ENCODE measurements at places on chromosomes 2 and 18.

DNA sequence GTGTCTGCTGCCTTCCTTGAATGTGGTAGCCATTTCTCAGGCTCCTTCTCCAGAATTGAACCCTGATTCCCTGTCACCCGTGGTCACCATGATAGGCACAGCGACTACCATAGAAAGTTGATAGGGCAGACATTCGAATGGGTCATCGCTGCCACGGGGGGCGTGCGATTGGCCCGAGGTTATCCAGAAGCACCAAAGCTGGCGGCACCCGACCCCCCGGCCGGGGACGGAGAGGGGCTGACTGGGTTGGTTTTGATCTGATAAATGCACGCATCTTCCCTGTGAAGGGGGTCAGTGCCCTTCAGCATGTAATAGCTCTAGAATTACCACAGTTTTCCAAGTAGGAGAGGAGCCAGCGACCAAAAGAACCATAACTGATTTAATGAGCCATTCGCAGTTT, 94.0 kb upstream of the ANKRD30BL start:
- DNase-seq, result no peak

DNA sequence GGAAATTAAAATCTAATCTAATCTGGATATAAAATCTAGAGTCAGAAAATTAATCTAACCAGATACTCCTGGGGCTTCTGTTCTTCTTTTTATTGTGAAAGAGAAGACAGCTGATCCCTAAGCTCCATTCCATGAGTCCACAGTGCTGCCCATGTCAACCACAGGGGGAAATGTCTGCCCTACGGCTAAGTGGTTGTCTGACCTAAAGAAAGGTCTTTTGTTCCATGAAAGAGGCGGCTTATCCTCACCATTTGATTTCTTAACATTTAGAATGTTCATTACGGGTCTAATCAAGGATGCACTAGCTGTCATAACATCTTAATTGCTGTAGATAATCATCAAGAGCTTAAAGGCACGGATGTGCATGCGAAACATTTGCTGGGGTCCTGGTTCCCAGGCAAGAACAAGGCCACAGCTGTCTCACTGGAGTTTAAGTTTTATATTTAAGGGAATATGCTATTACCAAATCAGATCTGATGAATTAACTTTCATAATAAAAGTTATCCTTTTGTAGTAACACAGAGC, 162.6 kb downstream of the PAX3 start:
- DNase-seq, result no peak

DNA sequence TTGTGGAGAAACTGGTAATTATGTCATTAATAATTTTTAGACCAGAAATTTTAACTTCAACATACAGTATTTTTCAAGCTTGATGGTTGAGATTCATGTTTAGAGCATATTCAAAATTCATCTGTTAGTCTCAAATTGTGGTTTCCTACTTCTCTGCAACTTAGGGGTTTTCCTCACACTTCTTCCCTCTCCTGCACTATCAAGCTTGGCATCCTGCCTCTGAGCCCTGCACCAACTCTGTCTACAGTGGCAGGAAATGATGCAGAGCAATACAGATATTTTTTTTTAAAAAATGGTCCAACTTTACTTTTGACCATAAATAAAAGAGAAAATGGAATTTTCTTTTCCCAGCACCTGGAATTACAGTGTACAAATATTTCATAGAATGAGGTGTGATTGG, 247.3 kb downstream of the NUP35 start:
- DNase-seq, result no peak

DNA sequence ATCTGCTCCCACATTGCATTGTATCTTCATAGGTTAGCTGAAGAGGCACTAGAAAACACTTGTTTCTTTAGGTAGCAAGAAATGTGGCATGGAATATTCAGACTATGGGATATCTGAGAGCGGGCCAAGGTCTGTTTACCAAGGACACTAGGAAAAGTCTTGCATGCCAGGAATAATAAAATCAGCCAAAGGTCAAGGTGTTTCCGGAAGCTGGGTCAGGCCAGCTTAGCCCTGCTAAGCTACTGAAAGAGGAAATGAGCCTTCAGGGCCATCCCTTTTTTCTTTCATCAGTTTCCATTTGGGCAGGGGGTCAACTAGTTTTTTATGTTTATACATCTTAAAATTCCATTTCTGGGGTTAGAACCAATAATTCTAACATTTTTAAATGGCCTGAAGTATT, 101.1 kb downstream of the DPP4 start:
- no peak for DNase-seq

- no peak for DNase-seq
Observed at GRCh38 chr18:32372381-32373061, 98.2 kb downstream of the GAREM1 start.

DNA sequence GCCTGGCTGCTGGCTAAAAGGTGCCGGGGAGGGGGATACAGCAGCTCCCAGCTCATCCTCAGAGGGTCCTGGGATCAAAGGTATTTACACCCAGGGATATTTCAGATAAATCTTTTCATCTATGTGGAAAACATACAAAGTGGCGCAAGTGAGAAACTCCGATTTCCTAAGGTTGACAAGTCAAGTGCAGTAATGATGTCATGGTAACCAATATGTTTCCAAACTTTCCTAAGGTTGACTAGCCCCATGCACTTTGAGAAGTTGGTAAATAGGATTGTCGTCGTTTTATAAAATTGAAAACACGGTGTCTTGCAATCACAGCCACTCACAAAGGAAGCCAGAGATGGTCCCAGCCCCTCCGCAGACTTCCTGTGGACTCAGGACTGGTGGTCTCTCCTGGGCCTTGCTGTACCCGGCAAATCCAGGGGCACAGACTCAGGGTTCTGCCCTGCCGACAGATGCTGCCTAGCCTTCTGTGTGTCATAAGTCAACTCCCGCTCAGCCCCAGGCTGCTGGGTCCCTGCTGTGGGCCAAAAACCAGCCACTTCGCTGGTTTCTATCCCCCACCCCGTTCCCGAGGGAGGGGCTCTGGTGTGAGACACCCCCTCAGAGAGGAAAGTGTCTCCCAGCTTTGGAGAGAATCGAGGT, 111.2 kb upstream of the PPP1CB start:
- DNase-seq, result no peak
